ENCODE measurements at places on chromosomes 7 and 10. TPM values are rescaled to one million over a fixed set of nuclear protein-coding genes. Genes with fewer than 3 reads are reported as not detected.

The PTPRN2 gene
- total RNA-seq: 4.8 TPM

DNA sequence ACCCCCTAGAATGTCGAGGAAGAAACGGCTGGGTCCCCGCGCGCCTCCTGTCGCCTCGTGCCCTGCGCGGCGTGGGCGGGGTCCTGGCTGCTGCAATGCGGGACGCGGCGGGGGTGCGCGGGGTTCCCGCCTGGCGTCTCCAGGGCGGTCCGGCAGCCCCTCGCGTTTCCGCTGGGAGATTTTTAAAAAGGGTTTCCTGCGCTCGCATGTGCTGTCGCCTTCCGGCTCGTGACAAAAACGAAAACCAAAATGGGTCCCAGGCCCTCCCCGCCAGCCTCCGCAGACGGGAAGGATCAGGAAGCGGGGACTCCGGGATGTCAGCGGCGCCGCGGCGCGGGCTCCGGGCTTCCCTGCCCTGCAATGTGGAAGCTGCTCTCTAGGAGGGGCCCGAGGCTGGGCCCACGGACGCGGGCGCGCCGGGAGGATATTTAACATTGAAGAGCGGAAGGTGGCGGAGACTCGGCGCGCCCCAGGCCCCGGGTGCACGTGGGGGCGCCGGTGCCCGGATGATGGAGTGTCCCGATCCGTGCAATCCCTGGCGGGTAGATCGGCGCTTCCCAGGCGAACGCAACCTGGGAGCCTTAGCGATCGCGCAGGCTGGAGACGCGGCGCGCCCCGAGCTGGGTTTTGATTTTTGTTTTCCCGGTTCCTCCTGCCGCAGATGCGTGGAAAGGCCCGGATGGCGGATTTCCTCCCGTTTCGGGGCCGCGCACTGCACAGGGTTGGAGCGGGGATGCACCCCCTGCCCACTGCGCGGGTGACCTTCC is 1.0 kb downstream of the PFKP start:
- peak; percentile 86 for DNase-seq

The OR9A2 gene
- total RNA-seq: not detected

The TWIST1 gene
- total RNA-seq: 1.3 TPM

DNA sequence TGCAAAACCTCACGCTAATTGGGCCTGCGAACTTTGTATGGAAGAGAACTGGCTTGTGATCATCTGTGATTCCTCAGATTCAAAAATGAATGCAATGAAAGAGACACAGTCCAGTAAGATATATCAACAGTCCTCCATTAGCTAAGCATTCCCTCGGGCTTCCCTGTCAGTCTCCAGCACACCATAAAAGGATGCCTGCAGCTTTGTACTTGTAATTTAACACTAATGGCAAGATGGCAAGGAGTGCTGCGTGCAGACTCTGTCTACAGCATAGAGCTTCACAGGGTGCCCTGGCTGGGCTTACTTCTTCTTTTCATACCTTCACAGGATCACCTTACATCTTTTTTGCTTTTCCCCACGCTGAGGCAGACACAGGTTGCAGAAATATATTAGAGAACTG is 200.0 kb downstream of the GFRA1 start:
- peak; percentile 66 for DNase-seq

DNA sequence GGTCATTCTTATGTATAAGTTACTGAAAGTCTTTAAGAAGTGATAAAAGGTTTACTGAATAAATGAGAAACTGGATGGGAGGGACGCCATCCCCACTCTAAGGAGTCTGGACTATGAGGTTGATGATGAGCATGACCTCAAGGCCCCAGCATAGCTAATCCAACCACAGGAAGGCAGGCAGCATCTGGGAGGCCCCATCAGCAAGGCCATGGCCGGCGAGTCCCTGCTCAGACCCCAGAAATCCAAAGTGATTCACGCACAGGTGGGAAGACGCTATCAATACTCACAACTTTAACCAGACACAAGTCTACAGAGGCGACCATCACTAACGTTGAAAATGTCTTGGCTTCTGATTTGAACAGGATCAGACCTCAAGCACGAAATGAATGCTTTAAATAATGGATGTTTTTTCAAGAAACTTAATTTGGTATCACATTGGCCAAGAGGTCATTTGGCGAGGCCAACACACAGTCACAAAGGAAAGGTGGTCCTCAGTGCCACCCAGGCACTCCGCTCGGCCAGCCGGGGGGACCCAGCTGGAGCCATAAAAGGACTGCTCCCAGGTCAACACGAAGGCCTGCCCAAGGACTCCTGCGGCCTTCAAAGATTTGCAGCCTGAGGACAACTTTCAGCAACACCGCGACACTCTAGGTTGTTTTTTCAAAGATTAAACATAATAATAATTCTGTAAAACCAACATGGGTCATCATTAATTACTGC is 228.5 kb downstream of the PTPRN2 start:
- DNase-seq: no peak

GRCh38 chr7:69761290-69761922 is 163.1 kb downstream of the AUTS2 start:
- no peak for DNase-seq

DNA sequence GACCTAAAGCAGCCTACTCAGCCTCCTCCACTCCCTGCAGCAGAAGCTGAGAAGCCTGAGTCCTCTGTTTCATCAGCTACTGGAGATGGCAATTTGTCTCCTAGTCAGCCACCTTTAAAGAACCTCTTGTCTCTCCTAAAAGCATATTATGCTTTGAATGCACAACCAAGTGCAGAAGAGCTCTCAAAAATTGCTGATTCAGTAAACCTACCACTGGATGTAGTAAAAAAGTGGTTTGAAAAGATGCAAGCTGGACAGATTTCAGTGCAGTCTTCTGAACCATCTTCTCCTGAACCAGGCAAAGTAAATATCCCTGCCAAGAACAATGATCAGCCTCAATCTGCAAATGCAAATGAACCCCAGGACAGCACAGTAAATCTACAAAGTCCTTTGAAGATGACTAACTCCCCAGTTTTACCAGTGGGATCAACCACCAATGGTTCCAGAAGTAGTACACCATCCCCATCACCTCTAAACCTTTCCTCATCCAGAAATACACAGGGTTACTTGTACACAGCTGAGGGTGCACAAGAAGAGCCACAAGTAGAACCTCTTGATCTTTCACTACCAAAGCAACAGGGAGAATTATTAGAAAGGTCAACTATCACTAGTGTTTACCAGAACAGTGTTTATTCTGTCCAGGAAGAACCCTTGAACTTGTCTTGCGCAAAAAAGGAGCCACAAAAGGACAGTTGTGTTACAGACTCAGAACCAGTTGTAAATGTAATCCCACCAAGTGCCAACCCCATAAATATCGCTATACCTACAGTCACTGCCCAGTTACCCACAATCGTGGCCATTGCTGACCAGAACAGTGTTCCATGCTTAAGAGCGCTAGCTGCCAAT is 202.2 kb downstream of the ZEB1 start:
- DNase-seq: no peak

GRCh38 chr7:80829527-80829926 is 89.3 kb downstream of the SEMA3C start:
- DNase-seq: no peak

GRCh38 chr10:60456053-60456452 is 66.4 kb upstream of the ANK3 start:
- no peak for DNase-seq

DNA sequence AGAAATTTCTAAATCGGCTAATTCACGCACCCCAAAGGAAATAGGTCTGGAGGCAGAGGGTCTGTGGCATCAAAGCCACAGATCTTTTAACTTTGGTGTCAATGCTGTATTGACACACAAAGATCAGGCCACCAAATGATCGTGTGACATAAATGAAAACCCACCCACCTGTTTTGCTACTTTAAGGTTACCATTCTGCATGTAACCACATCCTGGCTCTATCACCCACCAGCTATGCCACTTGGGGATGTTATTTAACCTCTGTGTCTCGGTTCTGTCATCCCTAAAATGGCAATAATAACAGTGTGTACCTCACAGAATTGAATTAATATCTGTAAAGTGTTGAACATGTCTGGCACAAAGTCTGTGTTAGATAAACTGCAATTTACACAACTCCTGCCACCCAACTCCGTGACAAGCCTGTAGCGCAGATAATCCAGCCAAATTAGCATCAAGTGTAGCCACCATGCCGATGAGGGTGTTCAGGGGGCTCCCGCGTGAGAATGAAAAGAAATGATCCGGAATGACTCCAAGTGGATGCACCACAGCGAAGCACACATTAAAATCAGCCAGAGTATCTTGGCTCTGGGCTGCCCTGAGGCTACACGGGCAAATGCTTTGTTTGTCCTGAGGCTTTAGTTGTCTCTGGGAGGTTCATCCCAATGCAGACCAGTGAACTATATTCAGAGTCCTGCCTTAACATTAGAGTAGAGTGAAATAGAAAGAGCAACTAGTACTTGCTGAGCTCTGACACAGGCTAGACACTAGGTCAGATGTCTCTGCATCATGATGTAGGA is 158.4 kb upstream of the NEBL start:
- DNase-seq: no peak

DNA sequence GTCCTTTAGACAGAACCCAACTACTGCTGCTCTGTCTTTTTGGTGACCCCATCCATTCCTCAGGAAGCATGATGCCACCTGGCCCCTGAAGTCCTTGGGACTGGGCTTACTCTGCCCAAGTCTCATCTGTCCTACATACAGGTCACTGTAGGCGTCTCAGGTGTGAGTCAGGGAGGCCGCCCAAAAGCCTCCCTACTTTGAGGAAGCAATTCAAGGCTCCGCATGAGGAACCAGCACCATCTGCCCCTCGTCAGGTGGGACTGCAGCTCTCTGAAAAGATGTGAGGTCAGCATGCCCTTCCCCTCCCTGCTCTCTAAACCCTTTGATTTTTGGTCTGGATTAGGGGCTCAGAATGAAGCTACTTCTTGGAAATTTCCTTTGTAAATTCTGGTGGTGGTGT is 354.8 kb downstream of the CXCL12 start:
- no peak for DNase-seq

DNA sequence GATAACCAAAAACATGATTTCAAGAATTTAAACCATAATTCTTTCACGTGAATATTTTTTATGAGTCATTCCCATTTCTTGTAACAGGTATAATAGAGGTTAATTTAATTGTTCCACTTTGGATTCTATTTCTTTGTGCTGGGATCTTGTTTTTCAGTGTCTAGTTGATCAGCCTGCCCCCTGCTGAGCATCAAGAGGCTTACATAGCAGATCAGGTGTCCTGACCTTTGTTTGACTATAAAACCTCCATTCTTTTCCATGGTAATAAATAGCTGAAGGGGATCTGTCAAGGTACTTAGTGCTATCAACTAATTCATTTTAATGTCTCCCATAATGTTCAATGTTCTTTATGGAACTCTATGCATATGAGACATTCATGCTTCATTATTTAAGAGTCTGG is 4.9 kb downstream of the COL17A1 start:
- no peak for DNase-seq

- no peak for DNase-seq
Observed at GRCh38 chr7:77383333-77383740, 32.8 kb downstream of the GSAP start.

DNA sequence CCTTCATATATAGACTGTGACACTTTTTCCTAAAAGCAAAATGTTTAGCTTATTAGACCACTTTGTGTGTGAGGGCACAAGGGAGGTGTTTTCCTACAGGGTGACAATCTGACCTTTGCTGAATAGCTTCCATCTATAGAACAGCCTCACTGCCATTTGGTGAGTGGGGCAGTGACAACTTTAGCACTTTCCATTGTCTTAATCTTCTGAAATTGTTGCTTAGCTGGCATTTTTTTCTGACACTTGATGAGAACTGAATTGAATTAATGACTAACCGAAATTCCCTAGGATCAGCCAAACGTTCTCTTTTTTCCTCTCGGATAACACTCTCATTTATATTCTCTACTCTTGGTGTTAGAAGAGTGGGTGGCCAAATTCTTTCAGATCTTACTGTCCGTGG is 30.2 kb downstream of the KDM7A start:
- peak; percentile 33 for DNase-seq

DNA sequence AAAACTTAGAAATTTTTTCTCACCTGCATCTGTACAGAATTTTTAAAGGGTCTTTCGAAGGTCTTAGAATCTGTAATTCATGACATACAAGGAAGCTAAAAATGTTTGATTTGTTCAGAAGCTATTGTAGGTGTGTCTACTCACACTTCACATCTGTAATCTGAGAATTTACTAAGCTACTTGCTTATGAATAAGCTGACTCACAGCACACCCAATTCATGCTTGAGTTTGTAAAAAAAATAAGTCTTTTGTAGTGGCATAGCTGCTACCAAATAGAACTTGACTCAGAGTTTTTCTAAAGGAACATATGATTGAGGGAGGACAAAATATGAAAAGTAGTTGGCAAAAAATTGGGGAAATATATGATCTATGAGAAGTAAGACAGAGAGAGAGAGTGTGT is 12.7 kb upstream of the AGR2 start:
- DNase-seq: no peak

DNA sequence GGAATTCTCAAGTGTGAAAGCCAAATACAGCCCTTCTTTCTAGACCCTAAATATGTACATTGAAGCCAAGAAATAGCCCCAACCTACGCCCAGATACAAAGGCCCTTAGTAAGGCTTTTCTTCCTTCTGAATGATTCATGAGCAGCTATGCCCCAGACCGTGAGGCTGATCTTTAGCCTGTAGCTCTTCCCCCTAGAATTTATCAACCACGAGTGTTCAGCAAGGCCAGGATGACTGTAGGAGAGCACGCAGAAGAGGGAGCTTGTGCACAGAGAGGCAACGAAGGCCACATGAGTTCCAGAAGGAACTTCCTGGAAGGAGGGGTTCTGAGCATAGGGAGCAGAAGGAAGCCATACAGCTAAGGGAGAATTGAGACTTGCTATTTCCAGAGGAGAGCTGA is 53.0 kb upstream of the HABP2 start:
- no peak for DNase-seq

DNA sequence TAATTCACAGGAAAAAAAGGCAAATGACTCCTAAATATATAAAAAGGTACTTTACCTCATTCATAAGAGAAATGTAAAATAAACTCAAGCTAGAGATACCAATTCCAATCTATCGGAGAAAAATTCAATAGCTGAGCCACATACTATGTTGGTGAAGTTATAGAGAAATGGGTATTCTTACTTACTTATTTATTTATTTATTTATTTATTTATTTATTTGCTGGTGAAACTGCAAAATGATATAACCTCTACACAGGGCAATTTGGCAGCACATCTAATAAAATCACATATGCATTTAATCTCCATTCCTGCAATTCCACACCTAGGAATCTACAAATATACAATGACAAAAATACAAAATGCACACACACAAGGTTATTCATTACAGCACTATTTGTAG is 117.5 kb upstream of the TMEM168 start:
- no peak for DNase-seq

The CCDC126 gene
- 8.9 TPM for total RNA-seq

The INMT gene
- 44.8 TPM for total RNA-seq

Measured in kidney (tissue), 22 donors.